ENCODE measurements at places on chromosomes 13 and 19.

- DNase-seq: no peak
Observed at GRCh38 chr19:38839816-38840582, 8.4 kb upstream of the ECH1 start.

GRCh38 chr13:49495783-49496762, at the start of gene PHF11:
PHF11 (plus strand) TSS chr13:49495953; CDS start chr13:49496002, 49 bp downstream.
- DNase-seq: peak; percentile 86

DNA sequence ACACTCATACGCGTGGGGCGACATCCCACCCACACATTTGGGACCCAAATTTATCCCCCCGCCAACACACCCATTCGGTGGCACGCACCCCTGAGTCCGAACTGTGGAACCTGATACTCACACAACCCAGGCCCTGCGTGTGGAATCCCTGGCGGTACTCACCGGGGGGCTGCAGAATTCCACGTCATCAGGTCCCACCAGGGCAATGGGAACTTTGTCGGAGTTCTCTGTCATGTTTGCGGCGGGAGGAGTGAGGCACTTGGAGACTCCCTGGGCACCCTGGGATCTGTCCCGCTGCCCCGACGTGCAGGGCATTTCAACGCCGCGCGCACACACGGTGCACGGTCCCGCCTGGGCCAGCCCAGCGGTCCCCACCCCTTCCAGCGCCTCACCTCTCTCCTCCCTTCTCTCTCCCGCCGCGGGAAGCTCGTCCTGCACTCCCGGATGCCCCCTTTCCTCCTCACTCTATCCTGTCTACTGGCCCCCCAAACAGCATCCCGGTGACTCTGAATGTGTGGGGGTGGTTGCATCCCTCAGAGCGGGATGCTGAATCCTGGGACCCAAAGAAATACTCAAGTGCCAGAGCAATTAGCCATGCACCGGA, at the start of gene CNMD:
Gene CNMD, minus strand, starts transcription at position 353 of the 604 bp plus-strand sequence. Its CDS starts 119 bp downstream, at position 234.
- DNase-seq: no peak

- no peak for DNase-seq
Observed at GRCh38 chr13:40402931-40403431, 263.5 kb downstream of the FOXO1 start.

DNA sequence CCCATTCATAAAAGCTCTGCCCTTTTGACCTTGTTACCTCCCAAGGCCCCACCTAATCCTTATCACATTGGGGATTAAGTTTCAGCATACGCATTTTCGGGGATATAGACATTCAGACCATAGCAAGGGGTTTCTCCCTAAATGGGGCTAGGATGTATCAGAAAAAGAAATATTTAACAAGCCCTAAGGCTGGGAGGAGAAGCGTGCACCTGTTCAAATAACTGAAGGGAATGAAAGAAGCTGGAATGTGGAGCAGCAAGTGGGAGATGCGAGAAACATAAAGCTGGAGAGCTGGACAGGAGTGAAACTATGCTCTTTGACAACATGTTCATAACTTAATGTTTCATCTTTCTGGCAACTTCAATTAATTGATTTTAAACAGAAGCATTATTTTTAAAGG, 811.8 kb upstream of the GPC6 start:
- no peak for DNase-seq

- no peak for DNase-seq
Observed at GRCh38 chr13:80339912-80340650, 845 bp downstream of the SPRY2 start.

- DNase-seq: no peak
Observed at GRCh38 chr13:111115965-111116521, 933 bp downstream of the ARHGEF7 start.

DNA sequence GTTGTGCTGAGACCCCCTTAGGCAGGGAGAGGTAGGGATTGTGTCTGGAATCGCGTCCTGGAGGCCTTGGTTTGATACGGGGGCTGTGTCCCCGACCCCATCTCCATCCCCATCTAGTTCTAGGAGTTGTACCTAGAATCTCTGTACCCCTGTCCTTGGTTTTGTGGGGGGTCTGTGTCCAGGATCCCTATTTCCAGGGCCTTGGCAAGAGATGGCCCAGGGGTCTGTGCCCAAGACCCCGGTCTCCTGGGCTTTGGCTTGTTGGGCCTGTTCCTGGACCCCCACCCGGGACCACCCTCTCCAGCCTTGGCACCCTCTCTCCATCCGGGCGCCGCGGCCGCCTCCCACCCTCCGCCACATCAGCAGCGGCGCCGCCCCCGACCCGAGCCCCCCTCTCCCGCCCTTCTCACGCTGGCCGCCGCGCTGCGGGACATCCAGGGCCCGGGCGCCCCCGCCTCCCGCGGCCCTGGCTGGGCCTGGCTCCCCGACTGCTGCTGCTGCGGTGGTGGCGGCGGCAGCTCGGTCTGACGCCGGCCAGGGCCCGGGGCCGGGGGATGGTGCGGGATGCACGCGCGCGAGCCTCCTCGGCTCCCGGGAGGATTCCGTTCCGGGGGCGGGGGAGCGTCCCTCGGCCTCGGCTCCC, at the start of gene NUMBL:
Gene NUMBL, minus strand, starts transcription at position 602 of the 643 bp plus-strand sequence. Its CDS starts 168 bp downstream, at position 434.
- DNase-seq: no peak

DNA sequence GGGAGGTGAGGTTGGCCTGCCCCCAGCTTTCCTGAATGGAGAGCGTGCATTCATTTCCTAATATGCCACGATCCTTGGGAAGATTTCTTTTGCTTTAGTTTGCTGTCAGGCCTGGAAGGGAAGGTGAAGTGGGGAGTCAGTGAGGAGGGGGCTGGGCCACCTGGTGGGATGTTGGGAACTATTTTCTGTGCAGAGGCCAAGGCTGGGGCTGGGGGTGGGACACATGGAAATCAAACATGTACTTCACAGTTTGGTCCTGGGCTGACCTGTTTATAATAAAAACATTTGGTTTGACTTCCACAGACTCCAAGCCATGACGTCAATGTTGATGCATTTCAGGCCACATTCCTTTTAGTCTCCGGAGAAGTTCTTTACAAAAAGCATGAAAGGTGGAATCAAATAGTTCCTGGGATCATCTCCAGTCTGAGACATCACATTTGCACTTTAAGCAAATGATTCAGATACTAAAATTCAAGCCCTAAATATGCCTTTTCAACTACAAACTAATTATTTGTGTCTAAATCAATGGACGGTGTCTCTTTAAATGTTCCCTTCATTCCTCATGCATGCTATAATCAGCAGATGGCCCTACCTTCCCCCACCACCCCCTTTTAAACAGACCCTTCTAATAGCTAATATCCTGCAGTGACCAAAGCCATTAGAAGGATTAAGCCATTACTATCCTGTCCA, 41.5 kb upstream of the MEDAG start:
- no peak for DNase-seq

DNA sequence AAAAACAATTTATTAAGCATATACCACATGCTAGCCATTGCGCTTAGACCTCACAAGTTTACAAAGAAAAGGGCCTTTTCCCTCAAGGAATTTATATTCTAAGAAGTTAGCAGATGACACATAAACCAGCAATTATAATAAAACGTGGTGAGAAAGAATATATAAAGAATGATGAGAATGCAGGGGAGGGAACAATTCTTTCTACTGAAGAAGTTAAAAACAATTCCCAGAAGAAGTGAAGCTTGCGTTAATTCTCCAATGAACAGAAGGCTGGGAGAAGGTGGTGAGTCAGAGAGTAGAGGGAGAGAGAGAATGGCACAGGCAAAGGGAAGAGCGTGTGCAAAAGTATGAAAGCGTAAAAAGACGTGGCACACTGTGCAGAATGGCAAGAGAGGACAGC, 69.5 kb upstream of the ZDHHC20 start:
- DNase-seq: no peak

GRCh38 chr19:29606420-29606747, 301 bp downstream of the POP4 start:
- no peak for DNase-seq

DNA sequence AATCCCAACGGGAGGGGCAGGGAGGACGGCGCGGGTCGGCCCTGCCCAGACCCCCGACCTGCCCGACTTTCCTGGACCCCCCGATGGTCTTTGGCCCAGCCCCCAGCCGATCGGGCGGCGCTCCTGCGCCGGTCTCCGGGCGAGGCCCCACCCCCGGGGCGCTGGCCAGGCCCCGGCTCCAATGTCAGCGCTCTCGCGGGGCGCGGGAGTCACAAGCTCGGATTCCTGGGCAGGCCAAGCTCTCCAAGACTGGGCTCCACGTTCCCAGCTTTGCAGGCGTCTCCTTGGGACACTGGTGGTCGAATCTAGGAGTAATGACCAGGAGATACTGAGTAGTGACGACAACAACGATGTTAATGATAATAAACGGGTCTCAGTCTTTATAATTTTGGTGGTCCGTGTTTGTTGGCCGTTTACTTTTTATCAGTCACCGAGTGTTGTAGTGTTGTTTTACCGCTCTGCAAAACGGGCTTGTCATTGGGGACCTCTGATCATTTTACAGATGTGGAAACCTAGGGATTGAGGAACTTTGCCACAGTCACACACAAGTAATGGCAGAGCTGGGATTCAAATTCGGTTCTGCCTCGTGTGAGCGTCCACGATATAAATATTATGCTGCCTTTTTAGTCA, 545 bp downstream of the RAD23A start:
- DNase-seq: peak; percentile 48

- no peak for DNase-seq
Observed at GRCh38 chr19:1284293-1284978, 1.2 kb upstream of the EFNA2 start.

DNA sequence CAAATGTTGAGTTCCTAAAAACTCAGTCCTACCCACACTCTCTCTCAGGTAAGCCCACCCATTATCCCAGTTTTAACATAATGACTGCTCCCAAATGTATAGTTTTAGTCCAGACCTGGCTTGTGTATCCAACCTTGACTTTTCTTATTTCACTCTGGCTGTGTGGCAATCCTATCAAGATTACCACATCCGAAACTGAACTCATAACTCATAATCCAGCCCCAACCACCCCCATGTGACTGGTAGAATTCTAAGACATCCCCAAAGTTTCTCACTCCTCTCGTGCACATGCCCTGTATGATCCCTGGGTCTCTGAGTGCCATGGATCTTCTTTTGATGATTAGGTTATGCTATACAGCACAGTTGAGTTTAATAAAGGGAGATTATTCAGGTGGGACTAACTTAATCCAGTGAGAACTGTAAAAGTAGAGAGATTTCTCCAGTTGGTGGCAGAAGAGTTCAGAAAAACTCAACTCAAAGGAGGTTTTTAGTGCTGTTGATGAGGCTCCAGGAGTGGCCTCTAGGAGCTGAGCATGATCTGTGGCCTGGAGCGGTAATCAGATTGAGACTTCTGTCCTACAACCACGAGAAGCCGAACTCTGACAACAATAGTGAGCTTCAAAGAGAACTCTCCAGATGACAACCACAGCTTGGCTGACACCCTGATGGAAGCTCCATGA, 413.4 kb downstream of the ZNF536 start:
- no peak for DNase-seq

GRCh38 chr13:103287659-103288058, 221.4 kb upstream of the SLC10A2 start:
- DNase-seq: no peak

- no peak for DNase-seq
Observed at GRCh38 chr19:30153326-30154210, 211.5 kb downstream of the URI1 start.

DNA sequence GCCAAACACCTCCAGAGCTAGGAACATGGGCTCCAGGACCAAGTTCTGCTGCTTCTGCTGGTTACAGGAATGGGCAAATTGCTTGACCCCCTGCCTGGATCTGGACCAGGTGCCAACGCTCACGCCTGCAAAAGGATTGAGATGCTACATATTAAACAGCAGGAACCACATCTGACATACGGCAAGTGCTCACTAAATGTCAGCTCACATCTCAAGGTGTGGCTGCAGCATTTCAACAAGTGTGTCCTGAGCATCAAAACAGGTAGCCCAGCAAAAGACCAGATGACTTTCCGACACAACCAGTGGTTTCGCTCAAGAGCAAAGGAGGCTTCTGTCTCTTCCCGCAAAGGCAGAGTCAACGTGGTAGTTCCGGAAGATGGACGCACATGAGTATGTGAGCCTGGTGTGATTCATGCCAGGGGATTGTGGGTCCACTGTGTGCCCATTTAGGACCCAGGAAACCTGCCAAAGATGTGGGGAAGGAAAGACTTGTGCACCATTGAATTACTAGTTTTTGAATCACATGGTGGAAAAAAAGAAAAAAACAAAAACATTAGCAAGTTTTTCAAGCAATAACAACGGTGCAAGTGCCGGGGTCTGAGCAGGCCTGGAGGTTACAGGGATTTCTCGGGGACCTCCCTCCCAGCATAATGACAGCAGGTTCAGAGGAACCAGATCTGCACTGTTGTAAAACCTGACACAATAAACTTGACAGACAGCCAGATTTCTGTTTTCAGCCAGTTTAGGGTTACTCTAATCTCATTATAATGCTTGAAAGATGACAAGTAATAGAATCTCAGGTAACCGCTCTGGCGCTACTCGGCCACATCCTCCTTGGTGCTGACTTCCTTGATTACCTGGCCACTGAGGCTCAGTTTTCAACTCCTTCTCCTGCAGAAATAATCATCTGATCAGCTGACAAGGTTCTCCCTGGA, 77.9 kb downstream of the SOX1 start:
- DNase-seq: no peak

GRCh38 chr19:34148658-34149185, 23.6 kb upstream of the LSM14A start:
- no peak for DNase-seq

- DNase-seq: no peak
Observed at GRCh38 chr13:71148396-71148795, 718.6 kb downstream of the DACH1 start.

- DNase-seq: no peak
Observed at GRCh38 chr13:36310417-36311108, 12.9 kb upstream of the CCDC169 start.

- no peak for DNase-seq
Observed at GRCh38 chr19:14735915-14736314, 42.4 kb downstream of the ADGRE2 start.

GRCh38 chr19:46014534-46014933, 8.3 kb downstream of the PGLYRP1 start:
- DNase-seq: no peak

DNA sequence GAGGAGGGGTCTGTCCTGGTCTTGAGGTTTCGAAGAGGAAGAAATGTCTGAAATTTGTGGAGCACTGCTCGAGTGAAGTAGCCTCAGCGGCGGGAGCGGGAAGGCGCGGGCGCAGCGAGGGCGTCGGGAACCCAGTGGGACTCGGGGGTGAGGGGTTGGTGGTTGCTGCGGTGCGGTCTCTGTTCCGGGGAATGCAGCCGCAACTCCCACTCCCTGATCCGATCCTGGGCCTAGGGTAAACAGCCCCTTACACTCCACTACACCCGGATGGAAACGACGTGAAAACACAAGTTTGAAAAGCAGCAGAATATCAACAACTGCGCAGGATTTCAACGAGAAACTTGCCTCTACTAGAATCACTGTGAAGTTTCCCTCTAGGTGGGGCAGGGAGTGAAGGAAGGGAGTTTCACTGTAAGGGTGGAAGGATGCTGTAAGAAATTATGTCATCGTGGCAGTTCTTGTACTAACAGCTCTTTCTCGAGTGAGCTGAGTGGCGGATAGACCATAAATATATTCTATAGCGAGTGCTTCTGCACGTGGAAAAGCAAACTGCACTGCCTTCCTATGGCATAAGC, 2.0 kb upstream of the KLF12 start:
- no peak for DNase-seq

GRCh38 chr13:56736966-56737365, 403.8 kb upstream of the PRR20A start:
- DNase-seq: no peak

Data from stimulated activated CD8-positive, alpha-beta memory T cell treated with anti-CD3 and anti-CD28 coated beads, Interleukin-7, amount 100 ng/mL, for 4 hours (primary cell).